Activated naive CD4-positive, alpha-beta T cell treated with anti-CD3 and anti-CD28 coated beads, Interleukin-2, amount 50 U/mL, for 72 hours (primary cell): ENCODE measurements at places on chromosomes 2 and 18. TPM values are rescaled to one million over a fixed set of nuclear protein-coding genes. Genes with fewer than 3 reads are reported as not detected.

MRO gene
- not detected for total RNA-seq

CRYGD gene
- total RNA-seq: not detected

C1GALT1C1L gene
- not detected for total RNA-seq

CFC1 gene
- total RNA-seq: not detected

CTLA4 gene
- total RNA-seq: 61.7 TPM

IMPACT gene
- 7.4 TPM for total RNA-seq

MTLN gene
- 43.9 TPM for total RNA-seq

SLC9A4 gene
- 0.07 TPM for total RNA-seq

MC4R gene
- total RNA-seq: not detected

GKN1 gene
- not detected for total RNA-seq

GKN2 gene
- total RNA-seq: not detected

GRCh38 chr2:39934851-39935250 lies 155.8 kb upstream of the THUMPD2 start:
- DNase-seq: no peak

GRCh38 chr2:62941413-62941812 lies 109.2 kb upstream of the OTX1 start:
- DNase-seq: no peak

DNA sequence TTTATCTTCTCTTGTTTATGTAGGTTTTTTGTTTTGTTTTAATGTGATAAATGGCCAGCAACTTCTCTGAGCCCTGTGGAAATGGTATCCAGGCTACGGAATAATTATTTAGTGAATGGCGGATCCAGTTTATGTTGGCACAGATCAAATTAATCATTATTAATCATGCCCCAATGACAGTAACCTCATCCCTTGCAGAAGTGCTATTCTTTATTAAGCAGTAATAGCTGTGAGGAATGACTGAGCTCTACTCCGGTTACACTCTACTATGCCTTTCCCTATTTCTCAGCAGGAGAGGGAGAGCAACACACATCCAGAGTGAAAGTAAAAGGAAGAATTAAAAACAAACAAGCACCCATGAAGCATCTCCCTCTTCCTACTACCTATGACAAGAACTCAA lies 84.8 kb downstream of the SETBP1 start:
- no peak for DNase-seq

DNA sequence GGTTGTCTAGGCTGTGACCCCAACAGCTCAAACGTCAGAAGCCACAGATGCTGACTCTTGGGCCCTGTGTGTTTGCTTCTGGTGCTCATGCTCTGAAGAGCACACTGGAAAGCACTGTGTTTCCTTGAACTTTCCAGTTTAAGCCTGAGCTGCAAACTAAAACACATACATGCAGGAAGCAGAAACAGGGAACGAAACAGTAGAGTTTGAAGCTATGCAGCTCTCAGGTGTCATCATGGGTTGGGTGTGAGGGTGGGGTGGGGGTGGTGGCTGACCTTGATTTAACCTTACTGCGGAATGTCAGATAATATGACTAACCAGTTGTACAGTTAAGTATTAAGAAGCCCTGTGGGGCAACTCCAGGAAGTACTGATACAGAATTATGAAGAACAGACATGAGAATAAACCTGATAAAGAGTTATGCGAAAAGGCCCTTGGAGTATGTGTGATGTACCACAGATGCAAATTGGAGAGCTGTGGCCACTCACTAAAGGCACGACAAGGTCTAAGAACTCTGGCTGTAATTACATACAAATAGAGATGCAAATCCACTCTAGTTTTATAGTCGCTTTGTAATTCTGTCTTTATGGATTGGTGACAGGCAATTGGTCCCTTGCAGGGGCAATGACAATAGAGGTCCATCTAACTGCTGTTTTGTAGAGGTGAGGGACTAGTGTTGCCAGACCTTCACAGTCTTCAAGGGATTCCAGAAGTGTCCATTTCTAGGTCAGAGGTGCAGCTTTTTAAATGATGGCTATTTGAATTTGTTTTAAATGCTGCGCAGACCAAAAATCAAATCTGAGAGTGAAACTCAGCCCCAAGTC lies 273.1 kb downstream of the NAPG start:
- DNase-seq: no peak

GRCh38 chr2:96399342-96400048 lies 63.9 kb downstream of the NCAPH start:
- DNase-seq: no peak

DNA sequence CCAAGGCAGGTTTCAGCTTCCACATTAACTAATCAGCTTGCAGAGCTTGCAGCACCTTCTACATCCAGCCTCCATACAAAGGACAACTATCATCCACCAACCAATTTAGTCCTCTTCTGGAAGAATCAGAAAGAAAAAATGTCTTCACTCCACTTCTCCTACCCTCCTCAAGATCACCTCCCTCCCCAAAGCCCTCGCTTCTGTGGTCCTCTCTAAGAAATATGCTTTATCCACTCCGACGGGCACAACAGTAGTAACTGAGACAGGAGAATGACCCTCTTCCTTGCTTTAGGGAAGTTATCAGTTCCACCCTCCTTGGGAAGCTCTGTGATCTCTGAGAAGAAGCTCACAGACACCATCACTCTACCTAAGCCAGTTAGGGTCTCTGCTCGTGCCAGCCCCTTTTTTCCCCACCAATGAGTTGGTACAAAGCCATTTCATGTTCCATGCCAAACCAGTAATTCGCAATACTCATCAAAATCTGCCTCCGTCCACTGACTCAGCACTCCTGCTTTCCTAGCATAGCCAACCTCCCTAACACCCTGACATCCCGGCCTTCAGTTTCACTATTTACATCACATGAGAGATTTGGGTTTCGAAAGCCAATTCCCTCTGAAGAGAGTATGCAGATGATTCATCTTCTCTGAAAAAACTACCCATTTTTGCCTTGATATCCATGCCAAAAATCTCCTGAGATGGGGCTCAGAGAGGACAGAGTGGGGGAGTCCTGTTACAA lies 114.1 kb upstream of the PKDCC start:
- no peak for DNase-seq

GRCh38 chr18:79558196-79558932 lies 121.2 kb upstream of the CTDP1 start:
- DNase-seq: no peak

DNA sequence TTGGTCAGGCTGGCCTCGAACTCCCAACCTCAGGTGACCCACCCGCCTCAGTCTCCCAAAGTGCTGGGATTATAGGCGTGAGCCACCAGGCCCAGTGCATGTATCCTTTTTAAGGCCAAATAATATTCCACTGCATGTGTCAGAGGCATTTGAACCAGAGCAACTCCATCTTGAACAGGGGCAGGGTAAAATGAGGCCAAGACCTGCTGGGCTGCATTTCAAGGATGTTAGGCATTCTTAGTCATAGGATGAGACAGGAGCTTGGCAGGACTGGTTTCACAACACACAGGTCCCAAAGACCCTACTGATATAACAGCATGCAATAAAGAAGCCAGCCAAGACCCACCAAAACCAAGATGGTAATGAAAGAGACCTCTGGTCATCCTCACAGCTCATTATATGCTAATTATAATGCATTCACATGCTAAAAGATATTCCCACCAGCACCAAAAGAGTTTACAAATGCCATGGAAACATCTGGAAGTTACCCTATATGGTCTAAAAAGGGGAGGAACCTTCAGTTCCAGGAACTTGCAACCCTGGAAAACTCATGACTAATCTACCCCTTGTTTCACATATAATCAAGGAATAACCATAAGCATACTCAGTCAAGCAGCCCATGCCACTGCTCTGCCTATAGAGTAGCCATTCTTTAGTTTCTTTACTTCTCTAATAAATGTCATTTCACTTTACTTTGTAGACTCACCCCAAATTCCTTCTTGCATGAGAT lies 204.6 kb downstream of the RAB3GAP1 start:
- DNase-seq: no peak

GRCh38 chr2:118529908-118530599 lies 317.4 kb downstream of the EN1 start:
- no peak for DNase-seq

GRCh38 chr2:174014011-174014698 lies 49.0 kb upstream of the SP3 start:
- no peak for DNase-seq

- no peak for DNase-seq
Measured at GRCh38 chr2:128600581-128601297, 282.1 kb upstream of the HS6ST1 start.

DNA sequence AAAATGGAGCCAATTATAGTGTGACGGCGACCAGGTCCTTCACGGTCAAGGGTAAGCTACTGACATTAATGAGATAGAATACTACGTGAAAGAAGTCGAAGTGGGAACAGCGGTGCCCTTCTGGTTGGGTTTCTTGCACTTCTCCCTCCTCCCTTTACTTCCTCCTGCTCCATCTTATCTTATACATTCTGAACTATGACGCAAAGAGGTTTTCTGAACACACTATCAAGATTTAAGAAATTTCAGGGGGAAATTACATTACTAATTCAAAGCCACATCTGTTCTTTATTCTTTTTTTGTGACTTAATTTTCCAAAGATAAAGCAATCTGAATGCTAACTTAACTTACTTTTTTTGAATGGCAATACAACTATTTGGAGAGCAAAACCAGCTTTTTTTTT lies 14.8 kb upstream of the IL18R1 start:
- no peak for DNase-seq

DNA sequence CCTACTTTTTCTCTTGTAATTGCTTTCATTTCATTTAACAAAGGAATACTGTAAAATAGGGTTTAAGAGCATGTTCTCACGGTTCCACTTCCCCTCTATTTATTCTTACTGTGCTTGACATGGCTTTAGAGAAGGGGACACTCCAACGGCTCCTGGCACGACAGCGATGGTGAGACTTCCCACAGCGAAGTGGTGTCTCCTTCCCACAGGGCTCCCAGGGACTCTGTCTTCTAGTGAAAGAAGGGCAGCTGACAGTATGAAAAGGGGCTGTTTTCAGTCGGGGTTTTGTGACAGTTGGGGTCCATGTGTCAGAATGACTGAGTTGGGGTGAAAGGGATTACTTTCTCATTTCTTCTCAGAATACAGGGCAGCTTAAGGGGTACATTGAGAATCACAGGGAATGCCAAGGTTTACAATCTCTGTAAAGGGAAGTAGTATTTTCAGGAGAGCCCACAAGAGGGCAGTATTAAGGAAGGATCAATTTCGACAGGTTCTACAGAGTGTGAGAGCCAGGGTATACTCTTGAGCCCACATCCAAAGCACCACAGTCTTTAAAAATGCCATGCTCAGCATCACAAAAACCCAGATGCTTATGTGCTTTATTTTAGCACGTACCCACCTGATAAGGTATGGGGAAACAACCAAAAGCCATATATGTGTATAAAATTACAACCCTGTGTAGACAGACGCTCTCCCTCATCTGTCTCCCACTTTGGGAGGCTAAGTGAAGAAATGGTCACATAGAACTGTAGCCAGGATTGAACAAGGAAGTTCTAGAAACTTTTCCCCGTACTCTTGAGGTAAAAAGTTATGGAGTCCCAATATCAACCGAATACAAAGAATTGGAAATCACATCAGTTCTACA lies 31.3 kb upstream of the RAPGEF4 start:
- DNase-seq: no peak

DNA sequence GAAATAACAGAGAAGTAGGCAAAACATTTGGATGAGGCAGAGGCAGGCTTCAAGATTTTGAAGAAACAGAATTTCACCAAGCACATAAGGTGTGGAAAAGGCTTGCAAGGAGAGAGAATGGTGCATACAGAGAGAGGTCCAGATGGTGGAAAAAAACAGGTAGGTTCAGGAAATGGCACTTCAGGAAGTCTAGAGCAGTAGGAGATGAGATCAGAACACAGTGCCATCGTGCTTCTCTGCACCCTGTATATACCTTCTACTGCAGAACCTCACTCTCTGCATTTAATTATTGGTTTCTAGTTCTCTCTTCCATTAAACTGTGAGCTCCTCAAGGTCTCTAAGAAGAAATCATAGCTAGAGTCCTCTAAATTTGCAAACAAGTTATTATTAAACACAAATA lies 2.4 kb downstream of the PAIP2B start:
- DNase-seq: no peak

DNA sequence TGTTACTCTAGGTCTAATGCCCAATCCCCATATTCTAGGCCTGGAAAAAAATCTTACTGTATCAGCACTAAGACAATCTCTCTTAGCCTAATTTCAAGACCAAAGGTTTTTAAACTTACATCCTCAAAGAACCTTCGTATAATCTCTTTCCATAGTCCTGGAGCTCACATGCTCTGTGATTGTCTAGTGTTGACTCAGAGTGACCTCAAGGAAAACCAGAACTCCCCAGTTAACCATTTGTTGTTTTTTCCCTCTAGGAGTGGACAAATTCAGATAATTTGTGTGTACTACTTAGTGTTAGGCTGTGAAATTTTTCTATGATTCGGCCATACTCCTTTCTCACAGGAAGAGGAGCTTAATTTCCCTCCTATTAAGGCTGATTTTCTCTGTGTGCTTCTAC lies 536.1 kb downstream of the SLC4A3 start:
- no peak for DNase-seq

DNA sequence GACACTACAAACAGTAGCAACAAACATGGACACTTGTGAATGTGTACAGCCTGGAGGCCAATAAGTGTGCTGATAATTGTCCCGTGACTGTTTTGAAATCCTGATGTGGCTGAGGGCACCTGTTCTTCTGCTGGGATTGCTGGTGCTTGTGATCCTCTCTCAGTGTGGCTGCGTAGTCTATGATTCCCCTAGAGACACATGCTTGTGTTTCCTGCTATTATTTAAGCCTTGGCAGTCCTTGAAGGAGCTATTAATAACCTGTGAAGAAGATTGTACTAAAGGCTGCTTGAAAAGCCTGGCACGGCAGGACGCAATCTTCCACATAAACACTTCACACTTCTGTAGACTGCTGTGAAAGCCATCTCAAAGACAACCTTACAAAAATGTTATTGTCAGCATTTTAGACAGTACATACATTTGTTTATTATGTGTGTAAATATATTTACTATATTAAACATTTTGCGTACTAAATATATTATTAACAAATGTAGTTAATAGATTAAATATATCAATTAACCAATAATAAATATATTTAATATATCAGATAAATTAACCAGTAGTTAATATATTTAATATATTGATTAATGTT lies 71.4 kb downstream of the GALR1 start:
- no peak for DNase-seq

GRCh38 chr2:173021939-173022371 lies 53.7 kb upstream of the MAP3K20 start:
- DNase-seq: no peak

GRCh38 chr2:85277416-85278158 lies 50.2 kb downstream of the TGOLN2 start:
- no peak for DNase-seq
